ENCODE measurements at places on chromosomes 5 and 9. TPM values are rescaled to one million over a fixed set of nuclear protein-coding genes. Genes with fewer than 3 reads are reported as not detected.

- no peak for DNase-seq
These were observed 30.3 kb downstream of the NDUFS4 start for GRCh38 chr5:53590759-53591158.

DNA sequence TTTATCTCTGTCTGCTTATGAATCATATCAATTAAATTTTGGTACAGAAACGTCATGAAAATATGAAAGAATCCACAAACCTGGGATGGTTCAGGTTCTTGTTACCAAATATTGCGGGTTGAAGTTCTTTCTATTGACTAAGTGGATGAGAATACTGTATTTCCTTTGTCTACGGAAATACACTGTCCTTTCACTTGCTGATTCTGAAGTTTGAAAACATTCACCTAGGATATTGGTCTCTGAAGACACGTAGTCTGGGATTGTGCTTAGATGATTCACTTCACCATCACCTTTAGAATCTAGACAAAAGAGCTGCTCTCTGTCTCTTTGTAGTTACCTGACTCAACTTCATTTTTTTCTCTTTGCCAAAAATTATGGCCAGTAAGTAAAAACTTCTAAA is 222.4 kb downstream of the FBN2 start:
- no peak for DNase-seq

GRCh38 chr9:122256206-122256605 is 8.4 kb downstream of the RBM18 start:
- no peak for DNase-seq

DNA sequence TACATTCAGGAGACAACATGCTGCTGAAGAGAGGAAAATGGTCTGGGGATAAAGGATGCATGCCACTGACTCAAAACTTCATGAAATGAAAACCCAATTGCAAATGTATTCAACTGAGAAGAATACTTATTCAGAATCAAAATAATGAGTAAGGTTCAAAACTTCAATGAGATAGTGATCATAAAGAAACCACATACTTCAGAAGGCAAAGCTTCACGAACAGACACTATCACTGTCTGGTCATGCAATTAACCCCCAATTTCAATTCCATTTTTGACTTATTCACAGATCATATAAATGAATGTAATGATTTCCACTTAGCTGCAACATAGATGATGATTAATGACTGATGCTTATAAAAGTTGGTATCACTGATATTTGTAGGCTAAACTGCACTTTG is 33.0 kb upstream of the CTNNAL1 start:
- no peak for DNase-seq

- DNase-seq = no peak
These were observed 133.1 kb upstream of the CDH12 start for GRCh38 chr5:22986281-22986680.

DNA sequence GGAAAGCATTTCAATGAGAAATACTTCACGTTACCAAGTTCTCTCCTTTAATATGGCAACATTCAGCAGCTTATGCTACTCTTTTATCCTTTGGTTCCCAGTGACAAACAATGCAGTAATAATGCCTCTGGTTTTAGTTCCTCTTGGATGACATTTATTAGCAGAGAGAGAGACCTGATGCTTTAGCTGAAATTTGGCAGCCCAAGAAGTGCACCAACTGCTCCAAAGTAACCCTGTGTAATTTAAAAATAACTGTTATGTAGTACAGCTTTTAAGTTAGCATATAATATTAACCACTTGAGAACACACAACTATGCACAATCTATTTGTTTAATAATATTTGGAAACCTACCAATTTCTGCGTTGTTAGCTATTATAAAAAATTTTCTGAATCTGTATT is 21.8 kb downstream of the PANK3 start:
- DNase-seq = no peak

FLT4 gene
- total RNA-seq = 13.9 TPM
